ENCODE measurements at places on chromosomes 1 and 21.

- DNase-seq = no peak
Measured at GRCh38 chr1:167428395-167428794, 89.9 kb downstream of the CD247 start.

DNA sequence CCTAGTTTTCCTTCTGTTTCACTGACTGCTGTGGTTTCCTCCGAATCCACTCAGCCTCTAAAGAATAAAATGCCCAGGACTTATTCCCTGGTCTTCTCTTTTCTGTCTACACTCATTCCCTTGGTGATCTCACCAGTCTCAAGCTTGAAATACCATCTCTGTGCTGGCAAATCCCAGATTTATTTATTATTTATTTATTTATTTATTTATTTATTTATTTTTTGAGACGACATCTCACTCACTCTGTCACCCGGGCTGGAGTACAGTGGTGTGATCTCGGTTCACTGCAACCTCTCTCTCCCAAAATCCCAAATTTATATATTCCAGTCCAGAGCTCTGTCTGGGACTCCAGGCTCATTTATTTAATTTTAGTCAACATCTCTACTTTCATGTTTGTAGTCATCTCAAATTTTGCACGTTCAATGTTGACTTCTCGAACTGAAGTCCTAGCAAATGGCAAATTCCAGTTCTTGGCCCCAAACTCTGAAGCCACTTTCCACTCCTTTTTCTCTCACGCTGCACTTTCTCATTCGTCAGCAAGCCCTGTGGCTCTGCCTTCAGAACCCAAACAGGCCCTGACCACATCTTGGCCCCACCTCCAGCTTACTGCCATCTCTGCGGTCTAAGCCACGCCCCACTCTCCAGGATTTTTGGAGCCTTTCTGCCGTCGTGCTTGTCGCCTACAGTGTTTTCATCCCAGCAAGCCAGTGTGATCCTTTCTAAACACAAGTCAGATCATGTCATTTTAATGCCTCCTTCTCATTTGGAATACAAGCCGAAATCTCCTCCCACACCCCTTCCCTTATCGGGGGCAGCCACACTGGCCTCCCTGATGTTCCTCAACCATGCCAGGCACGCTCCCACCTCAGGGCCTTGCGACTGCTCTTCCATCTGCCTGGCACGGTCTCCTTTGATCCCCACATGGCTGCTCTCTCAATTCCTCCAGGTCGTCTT, 14.2 kb upstream of the TENT5B start:
- DNase-seq = no peak

GRCh38 chr1:75992312-75992711, 60.1 kb upstream of the ASB17 start:
- DNase-seq = no peak

DNA sequence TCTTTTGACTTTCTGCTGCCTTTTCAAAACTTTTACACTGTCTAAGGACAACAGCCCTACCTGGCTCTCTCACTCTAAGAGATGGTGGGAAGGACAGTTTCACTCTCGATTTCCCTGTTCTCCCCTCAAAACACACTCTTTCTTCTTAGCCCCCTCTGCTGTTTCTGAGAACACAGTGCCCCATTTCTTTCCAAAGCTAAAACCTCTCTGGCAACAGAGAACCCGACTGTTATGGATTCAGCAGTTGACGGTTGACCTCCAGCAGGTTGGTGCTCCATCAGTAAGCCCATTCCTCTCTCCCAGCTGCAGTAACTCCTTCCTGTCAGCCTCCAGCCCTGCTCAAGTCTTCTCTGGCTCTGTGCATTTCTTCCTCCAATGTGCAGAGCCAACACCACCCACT, 88.2 kb upstream of the ABCD3 start:
- DNase-seq = no peak

- no peak for DNase-seq
Measured at GRCh38 chr1:234997896-234998741, 130.5 kb downstream of the TOMM20 start.

DNA sequence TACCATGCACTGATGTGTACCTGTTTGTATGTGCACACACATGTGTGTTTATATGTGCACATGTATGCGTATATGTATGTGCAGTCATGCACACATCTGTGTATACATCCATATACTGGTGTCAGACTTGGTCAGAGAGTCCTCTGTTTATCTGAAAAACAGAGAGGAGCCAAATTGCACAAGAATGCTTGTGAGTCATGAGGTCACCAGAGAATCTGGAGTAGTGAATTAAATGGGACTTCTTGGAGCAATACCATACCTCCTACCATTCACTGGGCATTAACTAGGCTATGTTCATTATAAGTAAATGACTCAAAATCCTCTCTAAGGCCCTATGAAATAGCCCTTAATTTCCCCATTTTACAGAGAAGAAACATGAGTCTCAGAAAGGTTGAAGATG, 272.1 kb upstream of the C1orf87 start:
- no peak for DNase-seq

DNA sequence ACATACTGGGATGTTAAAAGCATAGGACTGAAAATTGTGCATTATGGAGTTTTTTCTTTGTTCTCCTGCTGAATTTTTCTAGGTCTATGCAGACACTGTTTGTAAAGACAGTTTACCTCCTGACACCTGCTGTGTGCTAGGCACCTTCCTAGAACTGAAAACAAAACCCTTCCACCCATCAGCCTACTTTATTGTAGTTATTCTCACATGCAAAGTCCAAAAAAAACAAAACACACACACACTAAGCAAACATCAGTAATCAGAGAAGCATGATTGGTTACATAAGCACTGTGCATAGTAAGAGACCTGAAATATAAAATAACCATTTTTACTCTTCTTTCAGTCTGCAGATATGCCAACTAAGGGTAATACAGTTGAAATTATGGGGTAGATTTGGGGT, 195.1 kb downstream of the CRB1 start:
- DNase-seq = no peak

- DNase-seq = no peak
Measured at GRCh38 chr21:38984568-38984967, 178.8 kb downstream of the ETS2 start.

DNA sequence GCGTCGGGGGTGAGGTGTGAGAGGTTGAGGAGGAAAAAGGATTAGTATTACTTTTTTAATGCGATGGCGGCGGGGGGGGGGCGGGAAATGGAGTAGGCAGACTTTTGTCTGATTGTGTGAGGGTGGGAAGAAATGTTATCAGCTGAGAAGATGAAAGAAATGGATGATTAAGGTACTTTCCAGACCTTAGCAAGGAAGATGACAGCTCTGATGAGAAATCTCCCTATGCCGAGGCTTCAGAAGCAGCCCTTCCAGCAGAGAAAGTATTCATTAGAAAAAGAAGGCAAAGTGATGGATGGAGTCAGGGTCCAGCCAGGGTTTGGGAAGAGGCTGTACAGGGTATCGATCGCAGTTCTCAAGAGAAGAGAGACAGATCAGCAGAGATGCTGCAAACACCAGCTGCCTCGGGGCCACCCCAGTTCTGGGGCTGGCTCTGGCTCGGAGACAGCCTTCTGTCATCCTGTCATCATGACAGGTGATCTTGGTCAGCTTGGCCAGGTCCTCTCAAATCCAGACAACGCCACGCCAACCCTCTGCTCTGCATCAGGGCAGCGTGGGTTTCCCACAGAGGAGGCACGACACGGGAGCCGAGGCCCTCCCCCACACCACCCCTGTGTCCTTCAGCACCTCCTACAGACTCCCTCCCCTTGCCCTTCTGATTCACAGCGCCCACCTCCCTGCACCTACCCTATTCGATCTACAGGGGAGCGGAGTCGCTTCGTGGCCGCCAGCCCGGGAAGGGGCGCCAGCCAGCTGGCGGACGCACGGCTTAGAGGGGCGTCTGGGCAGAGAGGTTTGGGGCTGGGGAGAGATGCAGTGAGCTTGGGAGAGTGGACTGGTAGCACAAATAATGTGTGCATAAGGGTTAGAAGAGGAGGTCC, 674 bp upstream of the ATXN7L2 start:
- no peak for DNase-seq

DNA sequence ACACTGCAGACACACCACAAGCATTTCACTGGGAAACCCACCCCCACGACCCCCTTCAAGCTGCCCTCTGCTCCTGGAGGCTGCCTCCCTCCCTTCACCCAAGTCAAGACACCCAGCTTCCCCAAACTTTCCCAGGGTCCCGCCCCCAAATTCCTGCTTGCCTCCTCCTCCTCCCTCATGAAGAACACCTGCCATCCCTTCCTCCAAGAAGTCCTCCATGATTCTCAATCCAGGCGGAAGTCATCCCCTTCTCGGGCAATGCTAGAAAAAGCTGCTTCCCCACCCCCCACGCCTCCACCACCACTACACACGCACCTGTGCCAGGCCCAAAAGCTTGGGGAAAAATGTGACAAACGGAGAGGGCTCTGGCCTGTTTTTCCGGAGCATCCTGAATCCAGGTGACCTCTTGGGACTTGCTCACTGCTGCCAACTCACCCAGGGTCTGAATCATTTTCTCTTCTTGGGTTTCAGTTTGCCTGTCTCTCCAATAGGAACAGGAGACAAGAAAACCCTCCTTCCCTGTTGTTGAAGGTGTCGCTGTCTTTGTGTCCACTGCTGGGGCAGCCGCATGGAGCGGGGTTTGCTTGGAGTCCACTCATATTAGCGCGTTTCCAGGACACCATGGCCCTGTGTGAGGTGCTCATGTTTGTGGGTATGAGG, 101.0 kb upstream of the CASZ1 start:
- no peak for DNase-seq

GRCh38 chr1:218779341-218780100, 394.2 kb upstream of the LYPLAL1 start:
- no peak for DNase-seq

DNA sequence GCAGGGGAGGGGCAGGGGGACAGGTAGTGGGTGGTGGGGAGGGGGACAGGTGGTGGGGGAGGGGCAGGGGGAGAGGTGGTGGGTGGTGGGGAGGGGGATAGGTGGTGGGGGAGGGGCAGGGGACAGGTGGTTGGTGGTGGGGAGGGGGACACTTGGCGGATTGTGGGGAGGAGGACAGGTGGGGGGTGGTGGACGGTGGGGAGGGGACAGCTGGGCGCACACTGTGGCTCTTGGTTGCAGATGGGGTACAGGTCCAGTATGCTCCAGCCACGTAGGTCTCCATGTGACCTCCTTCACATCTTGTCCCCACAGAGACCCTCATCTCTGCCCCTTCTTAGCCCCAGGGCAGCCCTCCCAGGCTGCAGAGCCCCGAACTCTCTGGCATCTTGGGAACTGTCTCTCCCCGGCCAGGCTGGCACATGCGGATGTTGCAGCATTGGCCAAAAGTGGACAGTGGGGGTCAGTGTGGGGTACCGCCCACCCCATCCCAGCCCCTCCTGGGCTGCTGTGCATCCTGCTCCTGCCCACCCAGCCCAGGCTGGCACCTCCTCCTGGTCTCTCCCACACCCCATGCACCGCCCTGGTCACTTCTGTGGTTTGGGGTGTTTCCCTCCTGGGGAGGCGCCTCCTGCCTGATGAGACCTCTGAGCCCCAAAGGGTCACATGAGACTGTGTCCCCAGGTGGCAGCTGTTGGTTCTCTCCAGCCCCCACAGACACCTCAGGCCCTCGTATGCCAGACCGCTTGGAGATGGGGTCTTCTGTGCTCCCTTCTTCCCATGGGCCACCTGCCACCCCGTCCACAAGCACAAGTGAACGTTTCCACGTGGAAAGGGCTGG, 7.6 kb upstream of the SLC19A1 start:
- DNase-seq = no peak

- no peak for DNase-seq
Measured at GRCh38 chr1:38173848-38174247, 127.3 kb upstream of the POU3F1 start.

DNA sequence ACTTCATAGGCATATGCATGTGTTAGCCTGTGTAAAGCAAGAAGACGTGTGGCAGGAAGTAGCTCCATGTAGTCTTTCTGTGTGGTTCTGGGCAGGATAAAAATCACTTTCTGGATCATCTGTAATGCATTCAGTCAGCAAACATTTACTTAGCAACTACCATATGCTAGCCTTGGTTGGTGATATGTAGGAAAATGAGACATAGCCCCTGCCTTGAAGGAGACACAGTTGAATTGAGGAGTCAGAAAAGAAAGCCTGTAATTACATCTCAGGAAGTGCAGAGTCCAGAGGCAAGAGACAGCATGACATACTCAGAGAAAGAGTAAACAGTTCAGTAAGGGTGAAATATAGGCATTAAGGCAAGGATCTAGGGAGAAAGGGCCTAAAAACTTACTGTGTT, 38.5 kb downstream of the DAB1 start:
- no peak for DNase-seq

- no peak for DNase-seq
Measured at GRCh38 chr1:238738892-238739291, 647.5 kb upstream of the CHRM3 start.

- DNase-seq = no peak
Measured at GRCh38 chr1:182580736-182581135, 8.3 kb downstream of the RNASEL start.

GRCh38 chr1:15201849-15202551, 45.0 kb upstream of the FHAD1 start:
- DNase-seq = no peak

DNA sequence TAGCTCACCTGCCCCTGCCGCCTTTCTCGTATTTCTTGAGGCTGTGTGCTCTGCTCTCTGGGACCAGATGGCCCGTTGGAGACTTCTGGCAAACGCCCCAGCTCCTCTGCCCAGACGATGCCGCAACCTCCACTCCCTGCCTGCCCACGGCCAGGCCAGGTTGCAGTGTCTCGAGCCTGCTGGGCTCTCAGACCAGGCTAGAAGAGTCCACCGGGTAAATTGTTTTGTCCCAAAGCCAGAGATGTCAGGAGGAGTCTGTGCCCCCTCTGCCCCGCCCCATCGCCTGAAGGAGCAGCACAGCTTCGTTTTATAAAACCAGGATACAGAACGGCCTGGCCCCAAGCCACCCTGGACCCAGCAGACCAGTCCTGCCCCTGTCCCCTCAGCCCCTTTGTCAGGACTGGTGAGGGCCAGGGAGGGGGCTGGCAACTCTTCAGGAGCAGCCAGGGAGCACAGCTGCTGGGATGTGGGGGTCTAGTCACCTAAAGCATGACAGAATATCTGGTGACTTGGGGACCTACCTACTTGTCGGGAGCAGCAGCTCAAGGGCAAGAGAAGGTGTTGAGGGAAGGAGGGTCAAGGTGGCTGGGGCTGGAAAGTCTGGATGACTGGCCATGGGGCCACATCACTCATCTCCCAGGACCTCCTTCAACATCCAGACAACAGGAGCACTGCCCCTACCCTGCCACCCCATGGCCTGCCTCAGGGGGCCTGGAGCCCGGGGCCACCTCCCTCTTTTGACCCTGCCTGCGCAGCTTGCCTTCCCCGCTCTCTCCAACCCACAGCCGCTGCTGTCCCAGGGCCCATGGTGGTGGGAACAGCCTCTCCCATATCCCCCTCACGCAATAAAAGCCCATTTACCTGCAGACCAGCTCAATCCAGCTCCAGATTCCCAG, 33.9 kb upstream of the LBR start:
- DNase-seq = no peak
